ENCODE measurements at places on chromosomes 7 and 10.

GRCh38 chr10:111247781-111248389, 171.1 kb downstream of the ADRA2A start:
- no peak for DNase-seq

DNA sequence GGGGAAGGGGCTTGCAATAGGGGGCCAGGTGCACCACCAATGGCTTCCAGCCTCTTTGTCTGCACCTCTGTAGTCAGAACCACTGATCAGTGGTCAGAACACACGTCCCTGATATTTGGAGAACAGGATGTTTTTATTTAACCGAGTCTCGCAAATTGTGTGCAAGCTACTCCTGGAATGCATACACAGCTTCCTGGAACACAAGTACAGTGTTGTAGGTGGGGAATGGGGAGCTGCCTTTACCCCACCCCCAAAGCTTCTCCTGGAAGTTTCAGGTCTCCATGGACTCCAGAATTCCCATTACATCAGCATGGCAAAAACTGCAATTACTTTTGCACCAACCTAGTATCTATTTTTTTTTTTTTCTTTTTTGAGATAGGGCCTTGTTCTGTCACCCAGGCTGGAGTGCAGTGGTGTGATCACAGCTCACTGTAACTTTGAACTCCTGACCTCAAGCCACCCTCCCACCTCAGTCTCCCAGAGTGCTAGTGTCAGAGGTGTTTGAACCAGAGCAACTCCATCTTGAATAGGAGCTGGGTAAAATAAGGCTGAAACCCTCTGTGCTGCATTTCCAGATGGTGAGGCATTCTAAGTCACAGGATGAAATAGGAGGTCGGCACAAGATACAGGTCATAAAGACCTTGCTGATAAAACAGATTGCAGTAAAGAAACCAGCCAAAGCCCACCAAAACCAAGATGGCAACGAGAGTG, 374.0 kb downstream of the CALN1 start:
- DNase-seq = no peak

- DNase-seq = no peak
Measured at GRCh38 chr7:133820584-133820983, 306.6 kb upstream of the LRGUK start.

GRCh38 chr7:128755819-128756476, 16.8 kb downstream of the CALU start:
- DNase-seq = no peak

DNA sequence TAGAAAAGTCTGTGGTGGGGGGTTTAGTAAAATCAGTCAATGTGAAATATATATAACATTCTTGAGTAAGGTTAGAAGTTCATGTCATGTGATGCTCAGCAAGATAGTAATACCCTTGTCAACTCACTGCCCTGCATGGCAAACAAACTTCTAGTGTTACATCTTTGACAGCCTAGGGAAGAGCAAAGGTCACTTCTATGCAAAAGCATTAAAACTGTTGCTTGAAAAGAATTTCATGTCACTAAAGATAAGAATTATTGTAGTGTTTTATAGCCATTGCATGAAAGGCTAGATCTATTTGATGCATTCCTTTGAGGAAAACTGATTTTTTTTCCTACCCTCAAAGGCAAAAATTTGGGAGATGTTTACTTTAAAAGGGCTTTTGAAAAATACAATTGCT, 176.0 kb downstream of the SKAP2 start:
- no peak for DNase-seq

DNA sequence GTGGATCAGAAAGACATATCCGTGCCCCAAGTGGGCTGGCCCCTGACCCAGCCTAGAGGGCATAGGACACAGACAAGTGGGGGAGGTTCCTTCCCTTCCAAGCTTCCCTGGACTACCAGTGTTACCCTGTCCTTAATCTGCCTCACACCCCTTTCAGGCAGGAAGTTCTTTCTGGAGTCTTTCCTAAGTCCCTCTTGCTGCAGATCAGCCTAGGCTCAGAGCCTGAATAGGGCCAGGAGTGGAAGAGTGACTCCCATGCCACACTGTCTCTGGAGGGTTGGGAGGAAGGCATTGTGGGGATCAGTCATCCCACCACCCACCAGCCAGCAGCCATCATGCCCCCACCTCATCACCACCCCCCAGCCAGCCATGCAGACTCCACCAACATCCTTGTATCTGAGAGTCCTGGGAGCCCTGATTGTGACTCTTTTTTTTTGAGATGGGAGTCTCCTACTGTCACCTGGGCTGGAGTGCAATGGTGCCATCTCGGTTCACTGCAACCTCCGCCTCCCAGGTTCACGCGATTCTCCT, 22.6 kb downstream of the POLL start:
- no peak for DNase-seq

DNA sequence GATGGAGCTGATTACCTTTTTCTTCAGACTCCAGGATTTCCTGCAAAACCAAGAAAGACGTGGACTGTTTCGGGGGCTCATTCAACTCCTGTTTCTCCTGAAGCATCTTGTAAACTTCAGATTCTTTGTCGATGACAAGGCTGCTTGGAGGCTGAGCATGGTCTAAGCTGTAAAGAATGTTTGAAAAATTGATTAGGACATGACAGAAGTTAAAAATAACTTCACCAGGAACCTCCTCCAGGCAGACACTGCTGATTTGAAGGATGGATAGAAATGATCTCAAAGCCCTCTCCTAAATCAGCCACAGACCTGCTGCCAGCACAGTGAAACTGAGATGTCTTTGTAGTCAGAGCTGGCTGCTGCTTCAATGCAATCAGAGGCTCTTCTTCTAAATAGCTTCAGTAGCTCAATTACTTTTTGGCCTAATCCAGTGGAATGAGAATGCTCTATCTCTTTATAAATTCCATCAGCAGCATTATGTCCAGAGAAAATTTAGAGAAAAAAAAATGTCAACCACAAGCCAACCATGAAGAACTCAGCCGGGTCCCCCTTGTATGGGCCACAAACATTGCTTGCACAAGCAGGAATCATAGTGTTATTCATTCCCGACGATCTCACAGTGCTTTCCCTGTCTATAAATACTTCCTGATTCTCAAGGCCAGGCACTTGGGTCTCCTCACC, 43.5 kb downstream of the PDLIM1 start:
- DNase-seq = no peak

GRCh38 chr7:97187067-97187466, 69.6 kb downstream of the SDHAF3 start:
- no peak for DNase-seq

- no peak for DNase-seq
Measured at GRCh38 chr10:22684699-22685098, 29.7 kb downstream of the PIP4K2A start.

DNA sequence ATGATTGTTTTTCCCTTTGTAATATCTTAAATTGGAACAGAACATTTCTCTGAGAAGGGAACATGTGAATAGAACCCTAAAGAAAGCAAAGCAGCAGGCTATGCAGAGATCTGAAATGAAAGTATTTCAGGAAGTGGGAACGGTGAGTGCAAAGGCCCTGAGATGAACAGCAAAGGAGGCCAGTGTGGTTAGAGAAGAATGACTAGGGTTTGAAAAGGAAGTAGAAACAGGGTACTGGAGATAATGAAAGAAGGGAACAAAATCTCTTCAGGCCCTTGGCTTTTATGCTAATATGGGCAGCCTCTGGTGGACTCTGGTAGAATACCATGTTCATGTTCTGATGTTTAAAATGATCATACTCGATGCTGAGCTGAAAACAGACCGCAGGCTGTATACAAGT, 22.2 kb downstream of the ARHGAP21 start:
- no peak for DNase-seq

DNA sequence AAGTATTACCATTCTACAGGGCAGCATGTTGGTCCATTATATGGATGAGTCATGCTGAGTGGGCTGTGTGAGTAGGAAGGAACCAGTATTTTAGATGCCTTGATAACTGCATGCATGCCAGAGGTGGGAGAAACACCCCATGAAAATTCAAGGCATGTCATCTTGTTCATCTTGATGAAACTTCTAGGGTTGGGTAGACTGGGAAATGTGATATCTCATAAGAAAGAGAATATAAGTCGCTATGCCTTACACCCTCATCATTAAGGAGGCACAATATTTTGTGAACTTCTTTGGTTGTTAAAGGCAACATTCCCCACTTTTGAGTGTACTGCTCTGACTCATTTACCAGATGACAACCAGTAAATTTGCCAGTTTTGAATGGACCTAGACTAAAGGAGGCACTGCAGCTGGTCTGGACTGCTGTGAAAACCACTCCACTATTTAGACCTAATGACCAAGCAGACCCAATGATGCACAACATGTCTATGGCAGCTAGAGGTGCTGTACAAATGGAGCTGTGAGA, 48.0 kb downstream of the ZNF365 start:
- no peak for DNase-seq

GRCh38 chr10:4069491-4069890, 284.5 kb upstream of the KLF6 start:
- DNase-seq = no peak

- DNase-seq = no peak
Measured at GRCh38 chr10:22560913-22561239, 153.5 kb downstream of the PIP4K2A start.

GRCh38 chr7:74587435-74588126, 69.9 kb upstream of the GTF2I start:
- no peak for DNase-seq

- no peak for DNase-seq
Measured at GRCh38 chr7:129785685-129786514, 166.9 kb downstream of the UBE2H start.

DNA sequence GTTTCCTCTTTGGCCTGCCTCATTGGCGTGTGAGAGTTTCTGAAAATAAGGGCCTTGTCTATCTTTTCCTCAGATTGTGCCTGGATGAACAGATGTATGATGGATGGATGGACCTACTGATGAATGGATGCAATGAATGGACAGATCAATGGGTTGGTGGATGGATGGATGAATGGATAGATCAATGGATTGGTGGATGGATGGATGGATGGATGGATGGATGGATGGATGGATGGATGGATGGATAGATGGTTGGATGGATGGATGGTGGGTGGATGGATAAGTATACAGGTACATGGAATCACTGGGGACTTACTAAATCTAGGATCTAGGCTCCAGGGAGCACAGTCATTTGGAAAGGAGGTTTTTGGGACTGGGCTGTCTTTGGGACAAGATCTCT, 331.9 kb downstream of the GRID1 start:
- no peak for DNase-seq

DNA sequence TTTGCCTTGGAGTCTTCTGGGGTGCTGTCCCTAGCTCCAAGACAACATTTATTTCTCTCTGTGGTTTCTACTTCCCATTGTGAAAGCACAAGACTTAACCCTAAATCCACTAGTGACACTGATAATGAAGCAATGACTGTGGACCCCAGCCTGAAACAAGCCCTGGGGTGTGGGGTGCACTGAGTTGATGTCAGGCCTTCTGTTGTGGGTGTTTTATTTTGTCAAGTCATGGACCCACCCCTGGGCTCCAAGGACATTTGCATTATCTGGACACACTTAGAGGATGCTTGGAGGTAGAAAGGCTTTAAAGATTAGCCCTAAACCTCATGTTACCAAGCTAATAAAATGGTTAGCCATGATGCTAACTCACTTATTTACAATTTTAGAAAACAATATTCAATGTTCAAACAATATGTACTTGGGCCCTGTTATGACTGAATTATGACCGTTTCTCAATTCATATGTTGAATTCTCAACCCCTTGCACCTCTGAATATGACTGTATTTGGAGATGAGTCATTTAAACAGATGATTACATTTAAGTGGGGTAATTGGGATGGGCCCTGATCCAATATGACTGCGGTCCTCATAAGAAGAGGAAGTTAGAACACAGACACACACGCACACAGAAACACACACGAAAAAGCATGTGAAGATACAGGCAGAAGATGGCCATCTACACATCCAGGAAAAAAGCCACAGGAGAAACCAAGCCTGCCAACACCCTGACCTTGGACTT, 137.2 kb upstream of the IGFBP3 start:
- DNase-seq = no peak

DNA sequence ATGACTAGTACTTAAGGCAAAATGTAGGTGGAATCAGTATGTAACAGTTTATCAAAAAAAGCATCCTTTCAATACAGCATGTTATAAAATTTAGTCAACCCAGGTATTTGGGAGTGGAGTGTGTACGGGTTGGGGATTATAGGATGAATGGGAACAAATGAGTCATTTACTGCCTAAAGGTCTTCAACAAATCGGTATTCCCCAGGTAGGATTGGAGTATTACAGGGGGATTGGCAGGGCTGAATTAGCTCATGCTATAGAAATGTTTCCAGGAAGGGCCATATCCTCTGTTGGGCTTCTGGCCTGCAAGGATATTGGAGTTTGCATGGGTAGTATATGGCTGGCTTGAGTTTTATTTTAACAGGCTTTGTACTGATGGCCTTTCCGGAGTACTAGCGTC, 723.7 kb downstream of the SORCS1 start:
- DNase-seq = no peak

DNA sequence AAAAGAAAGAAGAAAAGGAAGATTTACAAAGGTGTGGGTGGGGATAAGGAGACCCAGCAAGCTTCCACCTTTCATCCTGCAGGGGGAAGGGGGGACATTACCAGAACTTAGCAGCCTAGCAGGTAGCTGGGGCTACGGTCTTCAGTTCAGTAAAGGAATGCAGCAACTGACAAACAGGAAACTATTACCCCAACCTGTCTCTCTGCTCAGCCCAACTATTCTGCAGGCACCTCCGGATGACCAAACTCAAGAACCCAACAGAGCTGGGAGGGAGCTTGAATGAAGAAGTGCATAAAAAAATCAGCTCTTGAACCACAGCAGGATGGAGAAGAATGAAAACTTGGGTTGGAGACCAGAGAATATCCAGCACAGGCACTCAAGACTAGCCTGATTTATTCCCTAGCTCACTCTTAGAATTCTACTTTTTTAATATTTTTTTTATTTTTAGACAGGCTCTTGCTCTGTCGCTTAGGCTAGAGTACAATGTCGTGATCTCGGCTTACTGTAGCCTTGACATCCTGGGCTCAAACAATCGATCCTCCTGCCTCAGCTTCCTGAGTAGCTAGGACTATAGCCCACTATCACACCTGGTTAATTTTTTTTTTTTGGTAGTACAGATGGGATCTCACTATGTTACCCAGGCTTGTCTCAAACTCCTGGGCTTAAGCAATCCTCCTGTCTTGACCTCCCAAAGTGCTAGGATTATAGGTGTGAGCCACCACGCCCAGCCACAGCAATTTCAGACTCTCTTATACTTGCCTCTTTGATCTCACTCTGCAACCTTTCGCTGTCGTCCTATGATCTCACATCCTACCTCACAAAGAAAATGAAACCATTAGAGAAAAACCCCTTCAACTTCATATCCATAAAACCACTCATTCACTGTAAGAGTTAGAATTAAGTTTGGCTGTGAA, 18.5 kb upstream of the C10orf67 start:
- no peak for DNase-seq

GRCh38 chr10:8130973-8131911, 76.8 kb downstream of the GATA3 start:
- no peak for DNase-seq

Measured in stimulated activated CD8-positive, alpha-beta memory T cell treated with anti-CD3 and anti-CD28 coated beads, Interleukin-12 subunit alpha, Interleukin-12 subunit beta, amount 100 ng/mL, for 1 hour (primary cell).